ENCODE measurements at places on chromosomes 4 and X.
A peak's percentile ranks its signal among the peaks of the same experiment; 100 is the strongest.

DNA sequence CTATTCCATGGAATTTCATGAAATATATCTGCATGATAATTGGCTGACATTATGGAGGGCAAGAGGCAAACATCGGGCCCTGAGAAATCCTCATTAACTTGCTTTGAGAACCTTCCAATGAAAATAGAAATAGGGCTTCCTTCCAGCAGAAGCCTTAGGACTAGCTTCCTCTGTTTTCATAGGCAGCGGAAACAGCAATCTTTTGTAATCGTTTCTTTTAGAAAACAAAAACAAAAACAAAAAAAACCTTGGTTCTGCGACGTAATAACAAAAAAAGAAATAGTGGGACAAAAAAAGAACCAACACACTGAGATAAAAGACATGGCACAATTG is 62.9 kb downstream of the GEMIN8 start:
- DNase-seq: no peak

DNA sequence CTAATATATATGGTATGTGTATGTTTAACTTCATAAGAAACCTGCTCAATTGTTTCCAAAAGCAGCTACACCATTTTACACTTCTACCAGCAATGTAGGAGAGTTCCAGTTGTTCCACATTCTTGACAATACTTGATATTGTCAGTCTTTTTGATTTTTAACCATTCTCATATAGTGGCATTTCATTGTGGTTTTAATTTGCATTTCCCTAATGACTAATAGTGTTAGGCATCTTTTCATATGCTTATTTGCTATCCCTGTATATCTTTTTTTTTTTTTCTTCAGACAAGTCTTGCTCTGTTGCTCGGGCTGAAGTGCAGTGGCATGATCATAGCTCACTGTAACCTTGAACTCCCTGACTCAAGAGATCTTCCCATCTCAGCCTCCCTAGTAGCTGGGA is 58.2 kb upstream of the TRIM2 start:
- DNase-seq: no peak

DNA sequence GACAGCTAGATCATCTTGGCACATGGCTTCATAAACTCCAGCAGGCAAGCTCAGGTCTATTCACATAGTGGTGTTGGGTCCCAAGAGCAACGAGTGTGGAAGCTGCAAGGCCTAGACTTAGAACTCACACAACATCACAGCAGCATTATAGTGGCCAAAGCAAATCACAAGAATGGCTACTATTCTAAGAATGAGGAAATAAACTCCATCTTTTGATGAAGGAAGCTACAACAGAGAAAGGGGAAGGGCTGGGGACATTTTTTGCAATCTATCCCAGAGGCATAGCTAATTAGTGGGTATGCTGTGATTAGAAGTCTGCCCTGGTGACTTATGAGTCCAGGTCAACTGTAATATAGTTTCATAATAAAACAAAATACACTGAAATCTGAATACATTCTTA is 42.9 kb upstream of the TAB3 start:
- no peak for DNase-seq

GRCh38 chrX:72685810-72686456 is 28.2 kb downstream of the PHKA1 start:
- DNase-seq: peak; percentile 37

GRCh38 chr4:4914965-4915845 is 55.7 kb downstream of the MSX1 start:
- no peak for DNase-seq

DNA sequence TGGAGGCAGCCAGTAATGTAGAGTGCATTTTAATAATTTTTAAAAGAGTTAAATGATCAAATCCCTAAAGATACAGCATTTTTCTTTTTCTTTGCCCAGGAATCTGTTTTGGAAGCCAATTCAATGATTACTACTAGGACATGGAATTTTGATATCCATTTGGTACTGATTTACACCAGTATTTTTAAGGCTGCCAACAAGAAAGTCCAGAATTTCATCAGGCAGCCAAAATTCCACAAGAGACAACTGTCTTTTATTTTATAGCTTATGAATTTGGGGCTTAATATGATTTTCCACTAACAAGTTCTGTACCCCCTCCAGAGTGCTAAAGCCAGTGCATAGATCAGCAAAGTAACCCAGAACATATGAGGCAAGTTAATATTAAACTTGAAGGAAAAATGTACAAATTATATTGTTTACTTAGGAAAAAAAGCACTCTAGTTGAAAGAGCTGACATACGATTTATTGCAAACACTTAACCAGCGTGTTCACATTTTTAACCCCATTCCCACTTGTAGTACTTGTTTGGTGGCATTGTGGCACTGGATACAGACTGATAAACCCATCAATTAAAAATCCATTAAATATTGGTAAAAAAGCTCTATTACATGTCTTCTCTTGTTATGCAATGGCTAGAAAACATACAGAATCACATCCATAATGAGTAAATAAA is 259.7 kb downstream of the DCHS2 start:
- no peak for DNase-seq

- no peak for DNase-seq
Measured at GRCh38 chrX:11135564-11136185, 24.5 kb downstream of the HCCS start.

- DNase-seq: no peak
Measured at GRCh38 chr4:84501202-84501503, 2.1 kb upstream of the NKX6-1 start.

- no peak for DNase-seq
Measured at GRCh38 chr4:120000591-120001296, 65.9 kb downstream of the MAD2L1 start.

DNA sequence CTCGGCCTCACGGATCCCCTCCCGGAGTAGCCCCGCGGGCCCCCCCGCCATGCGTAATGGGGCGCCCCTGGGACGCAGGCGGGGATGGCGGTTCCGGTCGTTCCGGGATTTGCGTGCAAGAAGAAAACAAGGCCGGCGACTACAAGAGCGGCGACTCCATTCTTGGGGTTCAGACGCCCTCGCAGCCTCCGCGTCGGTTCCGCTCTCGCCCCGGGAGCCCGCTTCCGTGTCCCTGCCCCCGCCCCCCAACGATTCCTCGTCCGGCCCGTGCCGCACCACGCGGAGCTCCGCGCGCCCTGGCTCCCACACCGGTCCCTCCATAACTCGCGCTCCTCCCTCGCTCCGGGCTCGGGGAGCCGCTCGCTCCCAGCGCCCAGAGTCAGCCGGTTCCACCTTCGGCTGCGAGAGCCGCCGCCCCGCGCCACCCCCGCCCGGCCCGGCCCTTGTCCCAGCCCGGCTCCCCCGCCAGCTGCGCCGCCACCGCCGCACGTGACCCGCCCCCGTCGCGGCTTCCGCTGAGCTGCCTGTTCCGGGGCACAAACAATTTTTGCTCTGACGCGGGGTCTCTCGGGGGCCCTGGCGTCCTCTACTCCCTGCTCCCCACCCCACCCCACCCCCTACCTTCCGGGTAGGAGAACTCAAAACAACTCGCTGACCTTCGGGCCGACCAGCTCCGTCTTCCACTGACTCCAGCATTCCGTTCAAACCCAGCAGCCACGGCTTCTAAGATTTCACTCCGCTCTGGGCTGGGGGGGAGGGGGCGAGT is 78.8 kb upstream of the BCOR start:
- no peak for DNase-seq

DNA sequence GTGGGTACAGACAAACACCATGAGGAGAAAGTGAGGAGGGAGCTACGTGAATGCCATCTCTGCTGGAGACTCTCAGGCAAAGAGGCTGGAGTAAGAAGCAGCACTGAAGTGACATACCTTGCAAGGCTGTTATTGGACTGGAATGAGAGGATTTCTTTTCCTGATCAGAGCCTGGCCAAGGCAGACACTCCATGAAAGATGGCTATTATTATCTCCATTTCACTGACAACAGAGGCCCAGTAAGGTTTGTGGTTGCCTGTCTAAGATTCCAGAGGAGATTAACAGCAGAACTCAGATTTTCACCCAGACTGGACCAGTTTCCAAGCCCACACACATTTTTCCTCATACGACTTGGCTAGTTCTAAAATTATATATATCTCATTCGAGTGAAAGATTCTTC is 162.0 kb upstream of the EOLA2 start:
- peak; percentile 24 for DNase-seq

- DNase-seq: no peak
Measured at GRCh38 chr4:2714918-2715317, 41.2 kb downstream of the TNIP2 start.
